HepG2 (cell line): ENCODE measurements at places on chromosomes 1 and 21.

- DNase-seq: peak; percentile 51
These were observed 18.3 kb upstream of the PPIE start for GRCh38 chr1:39720094-39720999.

GRCh38 chr1:111879081-111879480 is 110.4 kb downstream of the KCND3 start:
- DNase-seq: no peak

GRCh38 chr1:174938281-174939007 is 61.3 kb upstream of the CACYBP start:
- DNase-seq: no peak

GRCh38 chr1:83673312-83673711 is 325.6 kb downstream of the TTLL7 start:
- DNase-seq: no peak

- no peak for DNase-seq
These were observed 19.7 kb upstream of the DYNLT5 start for GRCh38 chr1:66732407-66733166.

GRCh38 chr1:112708489-112708888 is 1.6 kb upstream of the RHOC start:
- DNase-seq: no peak

DNA sequence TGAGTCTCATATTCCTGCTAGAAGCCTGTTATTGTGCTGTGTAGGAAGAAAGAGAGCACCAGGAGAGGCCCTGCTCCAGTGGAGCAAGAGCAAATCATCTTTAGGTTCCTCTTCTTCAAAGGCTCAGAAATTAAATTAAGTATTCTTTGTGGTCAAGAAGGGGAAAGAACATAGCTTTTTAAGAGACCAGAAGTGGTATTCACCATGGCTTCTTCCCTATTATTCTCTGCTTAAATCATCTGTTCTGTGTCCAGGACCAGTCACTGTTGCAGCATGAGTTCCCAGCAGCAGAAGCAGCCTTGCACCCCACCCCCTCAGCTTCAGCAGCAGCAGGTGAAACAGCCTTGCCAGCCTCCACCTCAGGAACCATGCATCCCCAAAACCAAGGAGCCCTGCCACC is 1.1 kb downstream of the SPRR1B start:
- no peak for DNase-seq

DNA sequence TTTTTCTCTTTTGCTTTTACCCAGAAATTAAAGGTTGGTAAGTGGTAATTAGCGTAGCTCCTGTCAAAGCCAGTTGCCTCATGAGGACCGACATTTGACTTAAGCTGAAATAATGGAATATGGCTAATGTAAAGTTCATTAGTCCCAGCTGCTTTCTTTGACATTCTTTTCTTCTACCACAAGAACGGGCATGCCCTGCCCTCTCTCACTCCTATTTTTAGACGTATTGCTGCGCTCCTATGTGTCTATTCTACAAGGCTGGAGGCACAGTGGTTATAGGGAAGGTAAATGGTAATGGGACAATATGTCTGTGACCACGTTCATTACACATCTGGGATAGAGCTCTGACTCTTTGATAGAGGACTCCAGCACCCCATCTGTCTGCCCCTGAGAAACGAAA is 6.8 kb downstream of the CORT start:
- no peak for DNase-seq

- DNase-seq: no peak
These were observed 76.2 kb downstream of the BRINP2 start for GRCh38 chr1:177246710-177247580.

DNA sequence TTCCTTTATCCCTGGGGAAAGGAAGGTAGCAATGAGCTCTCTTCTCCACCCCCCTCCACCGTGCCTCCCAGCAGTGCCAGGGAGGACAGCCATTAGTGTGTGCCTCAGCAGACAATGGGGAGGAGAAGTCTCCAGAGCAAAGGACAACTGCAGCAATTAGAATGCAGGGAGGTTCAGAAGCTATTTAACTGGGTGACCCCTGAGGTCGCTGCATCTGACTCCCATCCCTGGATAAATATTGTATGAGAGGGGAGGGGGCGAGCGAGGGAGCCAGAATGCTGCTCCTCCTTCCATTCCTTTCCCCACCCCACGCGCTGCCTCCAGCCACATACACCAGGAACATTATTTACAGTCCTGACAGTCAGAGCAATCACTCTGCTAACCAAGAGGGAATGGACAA is 59.0 kb downstream of the ERI3 start:
- peak; percentile 75 for DNase-seq

GRCh38 chr1:110055493-110056284 is 14.8 kb downstream of the ALX3 start:
- no peak for DNase-seq

DNA sequence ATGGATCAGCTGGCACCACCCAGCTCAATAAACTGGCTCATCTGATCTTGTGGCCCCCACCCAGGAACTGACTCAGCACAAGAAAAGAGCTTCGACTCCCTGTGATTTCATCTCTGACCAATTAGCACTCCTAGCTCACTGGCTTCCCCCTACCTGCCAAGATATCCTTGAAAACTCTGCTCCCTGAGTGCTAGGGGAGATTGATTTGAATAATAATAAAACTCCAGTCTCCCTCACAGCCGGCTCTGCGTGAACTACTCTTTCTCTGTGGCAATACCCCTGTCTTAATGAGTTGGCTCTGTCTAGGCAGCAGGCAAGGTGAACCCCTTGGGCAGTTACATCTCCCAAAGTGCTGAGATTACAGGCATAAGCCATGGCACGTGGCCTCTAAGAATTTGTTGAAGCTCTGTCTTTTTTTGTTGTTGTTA is 11.8 kb upstream of the RHBDL2 start:
- DNase-seq: no peak

- peak; percentile 15 for DNase-seq
These were observed at the start of gene CHRNB2 for GRCh38 chr1:154567386-154568156. Gene CHRNB2 (plus strand): TSS chr1:154567778. CDS start chr1:154568045, 267 bp downstream.

DNA sequence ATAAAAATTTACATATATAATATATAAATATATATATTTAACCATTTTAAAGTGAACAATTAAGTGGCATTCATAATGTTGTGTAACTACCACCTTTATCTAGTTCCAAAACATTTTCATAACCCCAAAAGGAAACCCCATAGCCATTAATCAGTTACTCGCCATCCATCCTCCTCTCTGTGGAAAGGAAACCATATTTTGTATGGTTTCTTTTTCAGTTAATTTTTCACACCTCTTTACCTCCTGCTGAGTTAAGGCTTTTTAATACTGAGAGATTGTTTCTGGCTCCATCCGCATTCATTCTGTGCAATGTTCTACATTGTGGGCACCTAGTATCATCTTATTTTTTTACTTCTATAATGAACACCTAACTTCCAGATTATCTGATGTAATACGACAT is 512.1 kb downstream of the LMO4 start:
- DNase-seq: no peak

GRCh38 chr1:66182551-66183178 is 351.3 kb upstream of the SGIP1 start:
- DNase-seq: no peak

- no peak for DNase-seq
These were observed 182.8 kb downstream of the PSMG1 start for GRCh38 chr21:39000496-39000895.

DNA sequence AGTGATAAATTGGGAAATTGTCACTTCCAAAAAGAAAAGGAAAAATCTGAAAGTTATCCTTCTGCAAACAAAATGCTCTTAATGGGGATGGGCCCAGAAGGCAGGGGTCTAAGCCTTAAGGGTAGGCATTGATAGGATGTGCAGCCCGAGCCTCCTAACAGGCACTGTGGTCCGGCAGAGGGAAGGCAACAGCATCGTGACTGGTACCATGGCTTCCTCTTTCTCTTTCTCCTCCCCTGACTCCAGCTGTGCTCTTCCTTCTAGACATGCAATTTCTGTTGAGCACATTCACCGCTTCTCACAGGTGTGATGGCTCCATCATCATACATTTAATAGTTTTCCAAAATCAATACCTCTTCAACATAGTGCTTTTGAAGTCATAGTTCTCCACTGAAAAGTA is 91.5 kb downstream of the SELENOF start:
- DNase-seq: no peak

GRCh38 chr1:159752135-159752580 is 28.6 kb upstream of the DUSP23 start:
- DNase-seq: peak; percentile 21

GRCh38 chr1:193109619-193110018 is 4.4 kb upstream of the GLRX2 start:
- peak; percentile 79 for DNase-seq

GRCh38 chr1:171127501-171127900 is 36.8 kb downstream of the FMO3 start:
- no peak for DNase-seq

- DNase-seq: peak; percentile 50
These were observed 99.2 kb downstream of the CTH start for GRCh38 chr1:70509996-70510876.

DNA sequence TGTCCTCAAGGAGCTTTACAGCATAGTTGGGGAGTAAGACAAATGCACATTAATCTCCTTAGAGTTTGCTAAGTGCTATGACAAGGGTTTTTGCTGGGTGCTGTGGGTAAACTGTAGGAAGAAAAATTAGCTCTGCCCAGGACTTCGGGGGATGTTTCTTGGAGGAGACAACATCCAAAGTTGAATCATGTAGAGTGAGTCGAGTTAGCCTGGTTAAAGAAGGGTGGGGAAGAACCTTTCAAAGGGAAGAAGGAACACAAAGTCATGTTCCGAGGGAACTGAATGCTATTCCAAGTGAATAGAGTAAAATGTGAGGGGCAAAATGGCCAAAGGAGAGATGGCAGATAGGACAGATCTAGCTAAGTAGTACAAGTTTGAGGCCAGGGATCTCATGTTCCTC is 17.1 kb downstream of the SPRTN start:
- DNase-seq: no peak

DNA sequence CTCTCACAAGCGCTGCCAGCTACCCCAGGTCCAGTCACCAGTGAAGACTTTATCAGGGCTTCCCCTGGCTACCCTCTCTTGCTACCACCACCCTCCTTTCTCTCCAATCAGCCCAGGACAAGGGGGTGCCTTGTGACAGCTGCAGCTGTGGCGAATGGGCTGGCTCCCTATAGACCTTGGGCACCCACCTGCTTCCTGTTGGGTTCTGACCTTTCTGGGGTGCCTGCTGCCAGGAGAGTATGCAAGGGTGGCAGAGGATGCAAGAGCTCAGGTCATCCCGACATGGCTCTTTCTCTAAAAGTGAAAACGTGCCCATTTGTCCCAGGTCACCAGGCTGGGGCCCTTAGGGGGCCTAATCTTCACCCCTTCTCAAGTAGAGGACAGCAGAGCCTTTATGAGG is 6.6 kb downstream of the KLHDC8A start:
- no peak for DNase-seq
